M059J (cell line): ENCODE measurements at places on chromosomes 1 and 21.
A peak's percentile ranks its signal among the peaks of the same experiment; 100 is the strongest.

GRCh38 chr21:34252751-34253150 lies 111.1 kb upstream of the KCNE2 start:
- DNase-seq = no peak

GRCh38 chr1:94884106-94884505 lies 42.8 kb downstream of the CNN3 start:
- peak; percentile 87 for DNase-seq

DNA sequence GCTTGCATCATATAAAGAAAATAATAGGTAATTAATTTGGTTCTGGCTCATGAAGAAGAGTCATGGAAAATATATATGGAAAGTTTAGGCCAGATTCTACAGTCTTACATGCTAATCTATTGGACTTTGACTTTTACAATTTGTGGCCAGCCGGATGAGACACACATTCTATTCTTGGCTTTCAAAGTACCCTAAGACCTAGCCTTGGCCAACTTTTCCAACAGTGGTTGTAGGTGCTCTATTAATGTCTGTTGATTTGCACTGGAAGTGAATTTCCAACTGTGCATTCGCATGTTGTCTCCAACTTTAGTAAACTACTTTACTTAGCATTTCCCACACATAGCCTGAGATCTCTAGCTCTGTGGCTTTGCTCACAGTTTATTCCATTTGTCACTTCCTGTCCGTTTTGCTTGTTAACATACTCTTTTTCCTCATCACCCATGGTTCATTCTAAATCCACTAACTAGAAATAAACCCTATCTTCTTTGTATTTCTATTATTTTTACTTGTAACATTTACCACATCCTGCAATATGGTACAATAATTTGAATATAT lies 644.0 kb downstream of the PTPRC start:
- peak; percentile 80 for DNase-seq

DNA sequence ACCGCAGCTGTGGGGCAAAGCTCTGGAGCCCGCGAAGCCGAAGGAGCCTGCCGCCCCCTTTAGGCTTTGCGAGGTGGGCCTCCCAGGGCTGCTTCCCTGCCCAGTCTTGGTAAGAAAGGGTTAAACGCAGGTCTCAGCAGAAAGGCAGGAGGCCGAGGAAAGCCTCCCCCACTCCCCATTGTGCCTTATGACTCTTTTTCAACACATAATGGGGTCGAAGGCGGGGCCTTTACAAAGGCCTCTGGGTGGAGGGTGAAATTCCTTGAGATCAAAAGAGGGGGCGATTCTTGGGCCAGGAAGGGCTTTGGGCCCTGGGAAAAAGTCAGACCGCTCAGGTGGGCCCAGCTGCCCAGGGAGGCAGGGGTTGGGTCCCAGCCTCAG lies 880 bp downstream of the ALPL start:
- DNase-seq = no peak

- no peak for DNase-seq
Measured at GRCh38 chr1:235138821-235139220, 10.2 kb upstream of the TOMM20 start.

- no peak for DNase-seq
Measured at GRCh38 chr1:216224233-216224632, 199.0 kb downstream of the USH2A start.

GRCh38 chr1:89546934-89547562 lies 22.4 kb downstream of the LRRC8B start:
- no peak for DNase-seq

- no peak for DNase-seq
Measured at GRCh38 chr1:47478090-47478489, 40.2 kb downstream of the FOXD2 start.

- DNase-seq = no peak
Measured at GRCh38 chr21:44975720-44976555, 36.1 kb downstream of the SLX9 start.

DNA sequence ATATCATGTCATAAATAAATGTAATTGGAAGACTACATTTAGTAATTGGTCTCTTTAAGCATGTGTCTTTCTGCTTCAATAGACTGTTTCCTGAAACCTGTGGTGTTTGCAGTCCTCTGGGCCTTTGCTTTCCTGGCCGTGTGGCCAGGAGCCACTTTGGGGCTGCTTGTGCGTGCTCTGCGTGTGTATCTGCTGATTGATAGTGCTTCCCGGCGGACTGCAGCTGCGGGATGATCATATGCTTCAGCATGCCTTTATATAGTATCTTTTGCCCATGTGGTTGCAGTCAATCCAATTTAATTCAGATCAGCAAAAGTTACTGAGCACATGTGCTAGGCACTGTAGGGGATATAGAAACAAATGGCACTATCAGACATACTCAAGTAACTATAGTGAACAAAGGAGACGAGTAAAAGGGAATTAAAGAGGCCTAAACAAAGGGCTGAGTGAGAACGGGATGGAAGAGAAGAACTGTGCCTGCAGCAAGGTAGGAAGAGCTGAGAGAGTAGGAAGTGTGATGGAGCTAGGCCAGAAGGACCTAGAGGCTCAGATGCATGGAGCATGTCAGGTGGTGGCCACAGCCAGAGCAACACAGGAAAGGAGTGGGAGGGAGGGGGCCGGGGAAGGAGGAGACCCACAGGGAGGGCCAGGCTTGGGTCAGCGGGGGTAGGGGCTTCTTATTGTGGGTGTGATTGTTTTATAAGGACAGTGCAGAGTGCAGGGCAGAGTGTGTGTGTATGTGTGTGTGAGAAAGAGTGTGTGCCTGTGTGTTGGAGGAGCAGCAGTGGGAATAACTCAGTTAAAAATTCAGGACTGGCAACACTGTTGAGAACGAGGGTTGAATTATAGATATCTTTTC lies 27.2 kb upstream of the TTF2 start:
- DNase-seq = no peak

- no peak for DNase-seq
Measured at GRCh38 chr1:111602302-111602701, 17.3 kb upstream of the RAP1A start.

- peak; percentile 47 for DNase-seq
Measured at GRCh38 chr21:16082038-16082816, 352.4 kb downstream of the USP25 start.

GRCh38 chr1:248618878-248619277 lies 16.0 kb downstream of the OR2T11 start:
- DNase-seq = peak; percentile 26

GRCh38 chr1:30662291-30662840 lies 61.0 kb downstream of the MATN1 start:
- DNase-seq = no peak

- DNase-seq = no peak
Measured at GRCh38 chr1:220527279-220527907, 543 bp upstream of the MARK1 start.

GRCh38 chr1:160062230-160062532 lies 7.8 kb downstream of the KCNJ10 start:
- DNase-seq = no peak

DNA sequence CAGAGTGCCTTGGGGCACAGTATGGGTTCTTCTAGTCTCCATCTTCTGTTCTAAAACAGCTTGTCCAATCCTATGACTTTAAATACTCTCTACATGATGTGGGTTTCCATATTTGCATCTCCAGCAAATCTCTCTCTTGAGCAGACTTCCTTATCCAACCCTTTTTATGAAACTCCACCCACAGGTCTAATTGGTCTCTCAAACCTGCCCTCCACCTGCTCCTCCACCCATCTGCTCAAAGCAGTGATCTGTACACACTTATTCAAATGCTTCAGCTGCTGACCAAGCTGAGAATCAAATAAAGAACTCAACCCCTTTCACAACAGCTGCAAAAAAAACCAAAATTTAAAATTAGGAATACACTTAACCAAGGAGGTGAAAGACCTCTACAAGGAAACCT lies 11.5 kb downstream of the MCOLN2 start:
- no peak for DNase-seq

DNA sequence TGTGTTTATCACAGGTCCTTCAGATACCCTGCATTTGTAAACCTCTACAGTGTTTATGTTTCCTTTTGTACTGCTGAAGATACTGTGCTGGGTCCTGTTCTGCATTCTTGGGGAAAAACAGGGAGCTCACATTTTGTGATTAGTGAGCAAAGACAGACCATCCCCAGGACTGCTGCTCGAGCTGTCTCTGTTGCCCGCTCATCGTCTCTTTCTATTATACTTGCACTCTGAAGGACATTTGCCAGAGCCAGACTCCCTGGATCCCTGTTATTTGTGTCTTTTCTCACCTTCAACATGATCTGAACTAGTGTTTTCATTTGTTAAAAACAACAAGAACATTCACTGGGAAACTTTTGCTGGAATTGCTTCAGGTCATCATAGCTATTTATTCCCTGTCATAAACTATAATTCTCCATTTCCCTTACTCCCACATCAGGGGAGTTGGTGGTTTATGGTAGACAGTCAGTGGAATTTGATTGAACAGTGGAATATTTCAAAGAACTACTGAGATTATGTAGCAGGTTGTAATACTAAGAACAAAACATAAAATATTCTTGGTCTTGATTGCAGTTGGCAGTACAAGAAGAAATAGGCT lies 53.0 kb downstream of the PRRX1 start:
- DNase-seq = no peak

DNA sequence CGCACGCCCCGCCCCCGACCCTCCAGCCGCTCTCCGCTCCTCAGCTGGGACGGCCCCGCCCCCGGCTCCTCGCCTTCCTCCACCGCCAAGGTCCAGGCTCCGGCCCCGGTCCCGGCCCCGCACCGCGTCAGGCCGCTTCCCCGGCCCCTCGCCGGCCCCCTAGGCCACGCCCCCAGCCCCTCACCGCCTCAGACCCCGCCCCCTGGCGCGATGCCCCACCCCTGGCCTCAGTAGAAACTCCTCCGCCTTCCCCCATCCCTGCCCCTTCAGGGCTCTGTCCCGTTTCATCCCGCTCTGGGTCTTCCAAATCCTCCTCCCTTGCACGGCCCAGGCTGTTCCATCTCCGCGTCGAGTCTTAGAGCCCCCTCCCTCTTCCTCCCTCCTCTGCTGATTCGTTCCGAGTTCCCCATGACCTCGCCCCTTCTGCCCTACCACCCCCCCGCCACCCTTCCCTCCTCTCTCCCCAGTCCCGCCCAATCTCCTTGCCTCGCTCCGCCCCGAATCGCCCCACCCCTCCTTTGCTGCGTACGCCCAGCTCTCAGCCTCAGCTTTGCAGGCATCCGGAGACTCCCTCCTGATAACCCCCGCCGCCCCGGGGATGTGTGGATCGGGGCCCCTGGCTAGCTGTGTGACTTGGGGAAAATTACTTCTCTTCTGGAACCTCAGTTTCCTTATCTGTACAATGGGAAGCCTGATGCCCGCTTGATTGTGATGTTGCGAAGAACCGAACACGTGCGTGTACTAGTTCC lies 448 bp upstream of the ASAP3 start:
- peak; percentile 87 for DNase-seq

DNA sequence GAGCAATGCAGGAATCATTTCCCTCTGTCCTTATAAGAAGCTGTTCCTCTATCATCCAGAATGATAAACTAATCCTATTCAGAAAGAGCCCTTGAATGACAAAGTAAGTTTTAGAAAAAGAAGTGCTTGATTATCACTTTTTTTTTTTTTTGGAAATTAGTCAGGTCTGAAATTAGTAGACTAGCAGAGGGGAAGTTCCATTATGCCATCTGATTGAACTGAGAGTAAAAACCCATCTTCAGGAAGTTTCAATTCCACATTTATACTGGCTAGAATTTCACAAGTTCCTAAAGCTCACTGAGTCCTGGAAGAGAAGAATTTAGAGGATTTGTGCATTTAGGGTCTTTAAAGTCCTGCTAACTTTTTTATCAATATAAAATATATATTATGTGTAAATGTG lies 128.8 kb upstream of the COA6 start:
- no peak for DNase-seq

DNA sequence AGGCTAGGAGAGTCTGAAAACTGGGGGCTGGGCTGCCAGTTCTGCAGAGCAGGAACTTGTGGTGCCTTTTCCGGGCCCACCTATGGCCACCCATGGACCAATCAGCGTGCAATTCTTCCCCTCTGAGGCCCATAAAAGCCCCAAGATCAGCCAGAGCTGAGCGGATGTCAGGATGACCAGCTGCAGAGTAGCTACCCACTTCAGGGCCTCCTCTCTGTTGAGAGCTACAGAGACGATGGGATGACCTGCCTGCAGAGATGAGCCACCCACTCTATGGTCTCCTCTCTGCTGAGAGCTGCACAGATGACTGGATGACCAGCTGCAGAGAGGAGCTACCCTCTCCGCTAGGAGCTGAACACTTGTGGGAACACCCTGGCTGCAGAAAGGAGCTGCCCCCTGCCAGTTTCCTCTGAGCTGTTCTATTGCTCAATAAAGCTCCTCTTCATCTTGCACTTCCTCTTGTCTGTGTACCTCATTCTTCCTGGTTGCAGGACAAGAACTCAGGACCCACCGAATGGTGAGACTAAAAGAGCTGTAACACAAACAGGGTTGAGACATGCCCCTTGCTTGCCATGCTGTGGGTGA lies 12.8 kb upstream of the AADACL4 start:
- DNase-seq = no peak

GRCh38 chr1:1356796-1357401 lies 1.5 kb downstream of the MXRA8 start:
- peak; percentile 22 for DNase-seq

DNA sequence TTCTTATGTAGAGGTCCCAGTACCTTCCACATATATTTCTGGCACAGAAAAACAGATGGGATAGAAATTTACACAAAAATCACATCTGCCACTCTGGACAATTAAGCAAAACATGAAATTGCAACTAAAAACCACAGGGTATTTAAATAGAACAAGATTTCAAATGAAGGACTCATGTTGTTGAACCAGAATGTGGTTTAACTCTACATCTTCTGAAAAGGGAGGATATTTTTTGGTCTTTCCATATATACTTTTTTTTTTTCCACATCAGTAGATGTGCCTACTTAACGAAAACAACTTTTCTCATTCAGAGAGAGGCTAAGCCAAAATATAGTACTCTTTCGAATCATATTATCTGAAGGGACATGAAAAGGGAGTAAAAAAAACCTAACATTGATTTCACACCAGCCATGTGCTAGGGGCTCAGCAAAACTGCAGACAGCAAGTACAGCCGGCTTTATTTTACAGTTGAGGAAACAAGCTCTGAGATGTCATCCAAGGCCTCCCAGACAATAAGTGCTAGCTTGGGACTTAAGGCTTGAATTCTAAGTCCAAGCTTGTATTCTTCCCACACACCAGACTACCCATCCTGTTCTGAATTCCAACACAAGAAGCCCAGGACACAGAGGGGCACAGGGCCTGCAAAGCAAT lies 208.9 kb downstream of the PBX1 start:
- peak; percentile 38 for DNase-seq

DNA sequence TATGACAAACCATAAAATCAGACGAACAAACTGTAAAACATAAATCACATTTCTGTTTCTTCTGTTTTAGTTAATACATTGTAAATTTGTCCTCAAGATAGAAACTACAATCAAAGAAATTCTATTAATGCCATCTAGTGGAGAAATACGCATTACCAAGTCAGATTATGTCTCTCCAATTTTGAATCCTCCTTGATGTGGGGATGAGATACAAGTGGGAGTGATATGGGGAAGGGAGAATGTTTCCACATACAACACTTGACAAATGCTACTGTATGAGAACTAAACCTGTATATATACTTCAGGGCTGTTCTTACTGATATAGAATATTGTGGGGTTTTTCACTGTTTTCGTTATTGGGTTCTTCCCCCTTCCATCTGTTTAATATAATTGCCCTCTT lies 2.6 kb downstream of the HFM1 start:
- DNase-seq = peak; percentile 22

- no peak for DNase-seq
Measured at GRCh38 chr1:61122389-61122788, 40.0 kb downstream of the NFIA start.
